Stimulated activated CD8-positive, alpha-beta memory T cell treated with anti-CD3 and anti-CD28 coated beads, Interleukin-7, amount 100 ng/mL, for 1 hour (primary cell): ENCODE measurements at places on chromosomes 7 and 10.

DNA sequence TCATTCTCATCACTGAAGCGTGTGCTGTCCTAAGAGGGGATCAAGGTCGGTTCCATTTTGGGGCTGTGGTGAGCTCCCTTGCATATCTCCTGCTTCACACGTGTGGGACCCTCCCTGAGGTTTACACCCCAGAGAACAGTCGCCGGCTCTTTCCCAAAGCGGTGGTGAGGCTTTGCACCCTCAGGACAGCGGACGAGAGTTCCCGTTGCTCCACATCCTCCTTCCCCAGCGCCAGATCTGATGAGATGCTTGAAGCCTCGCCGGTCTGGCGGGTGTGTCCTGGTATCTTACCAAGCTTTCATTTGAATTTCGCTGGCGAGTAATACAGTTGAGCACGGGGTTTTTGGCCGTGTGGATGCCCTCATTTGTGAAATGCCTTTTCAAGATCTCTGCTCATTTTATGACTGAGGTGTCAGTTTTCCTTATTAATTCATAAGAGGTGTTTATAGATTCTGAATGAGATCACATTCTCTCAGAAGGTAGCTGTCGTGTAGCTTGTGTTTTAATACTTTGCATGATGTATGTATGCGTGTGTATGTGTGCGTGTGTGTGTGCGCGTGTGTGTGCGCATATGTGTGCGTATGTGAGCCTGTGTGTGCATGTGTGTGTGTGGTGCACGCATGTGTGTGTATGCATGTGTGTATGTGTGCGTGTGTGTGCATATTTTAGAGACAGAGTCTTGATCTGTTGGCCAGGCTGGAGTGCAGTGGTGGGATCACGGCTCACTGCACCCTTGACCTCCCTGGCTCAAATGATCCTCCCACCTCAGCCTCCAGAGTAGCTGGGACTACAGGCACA is 30.7 kb downstream of the ELFN1 start:
- DNase-seq: no peak

- no peak for DNase-seq
Measured at GRCh38 chr10:95246582-95247051, 44.2 kb downstream of the PDLIM1 start.

DNA sequence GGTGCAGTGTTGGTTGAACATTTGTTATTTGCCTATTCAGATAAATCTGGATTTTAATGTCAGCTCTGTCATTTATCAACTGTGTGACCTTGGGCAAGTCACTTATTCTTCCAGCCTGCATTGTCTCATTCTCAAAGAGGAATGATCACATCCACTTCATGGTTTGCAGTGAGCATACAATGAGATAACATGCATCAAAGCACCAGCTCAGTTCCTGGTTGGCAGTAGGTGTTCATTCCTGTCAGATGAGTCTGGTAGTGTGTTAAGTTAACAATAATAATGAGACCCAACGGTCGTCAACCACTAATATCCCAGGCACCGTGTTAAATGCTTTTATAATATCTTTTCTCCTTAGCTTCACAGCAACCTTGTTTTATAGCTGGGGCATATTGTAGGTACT is 137.3 kb downstream of the SORCS3 start:
- DNase-seq: no peak

GRCh38 chr7:86991093-86991769 is 68.2 kb downstream of the ELAPOR2 start:
- DNase-seq: no peak
